ENCODE measurements at places on chromosomes 6 and 20.
A peak's percentile ranks its signal among the peaks of the same experiment; 100 is the strongest.

DNA sequence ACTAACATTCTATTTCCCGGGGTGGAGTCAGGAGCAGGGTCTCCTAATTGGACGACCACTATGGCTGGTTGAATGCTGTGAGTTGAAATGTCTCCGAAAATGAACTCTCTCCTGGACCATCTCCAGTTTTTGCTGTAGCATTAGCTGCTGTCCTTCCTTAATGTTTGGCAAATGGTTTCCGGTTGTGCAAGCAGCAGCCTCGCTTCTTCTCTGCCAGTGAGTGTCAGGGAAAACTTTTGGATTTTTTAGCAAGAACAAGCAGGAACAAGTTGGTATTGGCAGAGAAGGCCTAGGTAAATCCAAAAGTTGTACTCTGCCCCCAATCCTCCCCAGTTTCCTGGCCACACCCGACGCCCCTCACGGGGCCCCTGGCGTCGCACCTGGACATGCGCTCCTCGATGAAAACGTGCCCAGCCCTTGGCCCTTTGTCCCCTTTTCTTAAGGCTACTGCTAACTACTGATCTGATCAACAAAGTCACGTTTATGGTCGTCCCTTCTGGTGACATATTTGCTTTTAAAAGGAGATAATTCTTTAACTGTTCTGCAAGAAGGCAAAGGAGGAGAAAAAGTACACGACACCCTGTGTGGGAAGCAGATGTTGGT, 103.2 kb downstream of the ARMC2 start:
- DNase-seq = peak; percentile 69

DNA sequence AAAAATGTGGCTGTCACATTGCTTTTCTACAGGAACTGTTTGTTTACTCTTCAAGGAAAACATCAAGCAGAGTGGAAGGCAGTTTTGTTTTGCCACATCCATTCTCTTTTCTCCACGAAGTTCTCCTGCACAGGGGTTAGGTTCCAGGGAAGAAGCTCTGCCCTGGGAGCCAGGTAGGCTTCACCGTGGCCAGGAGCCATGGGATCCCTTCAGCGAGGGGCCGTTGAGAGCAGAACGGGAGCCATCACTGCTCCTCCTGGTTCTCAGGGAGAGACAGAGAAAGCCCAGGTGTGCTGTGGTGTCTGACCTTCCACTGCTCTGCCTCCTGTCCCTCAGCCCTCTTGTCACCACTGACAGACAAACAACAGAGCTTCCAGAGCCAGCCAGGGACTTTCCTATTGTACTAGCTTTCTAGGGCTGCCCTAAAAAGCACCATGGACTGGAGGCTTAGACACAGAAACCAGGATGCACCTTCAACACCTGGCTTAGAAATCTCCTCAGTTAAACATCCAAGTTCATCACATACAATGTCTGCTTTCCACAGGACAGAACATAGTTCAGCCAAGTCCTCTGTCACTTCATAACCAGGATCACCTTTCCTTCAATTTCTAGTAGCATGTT, 75.6 kb upstream of the SLC22A23 start:
- no peak for DNase-seq

DNA sequence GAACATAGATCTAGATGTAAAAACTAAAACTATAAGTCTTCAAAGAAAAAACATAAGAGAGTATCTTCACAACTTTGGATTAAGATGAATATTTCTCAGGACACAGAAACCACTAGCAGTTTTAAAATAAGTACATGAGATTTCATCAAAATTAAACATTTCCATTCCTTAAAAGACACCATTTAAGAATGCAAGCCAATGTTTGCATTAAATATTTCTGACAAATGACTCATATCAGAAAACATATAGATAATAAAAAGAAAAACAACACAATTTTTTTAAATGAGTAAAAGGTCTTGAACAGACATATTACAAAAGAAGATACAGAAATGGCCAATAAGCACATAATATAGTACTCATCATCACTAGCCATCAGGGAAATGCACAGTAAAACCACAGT, 59.7 kb downstream of the COL21A1 start:
- no peak for DNase-seq

DNA sequence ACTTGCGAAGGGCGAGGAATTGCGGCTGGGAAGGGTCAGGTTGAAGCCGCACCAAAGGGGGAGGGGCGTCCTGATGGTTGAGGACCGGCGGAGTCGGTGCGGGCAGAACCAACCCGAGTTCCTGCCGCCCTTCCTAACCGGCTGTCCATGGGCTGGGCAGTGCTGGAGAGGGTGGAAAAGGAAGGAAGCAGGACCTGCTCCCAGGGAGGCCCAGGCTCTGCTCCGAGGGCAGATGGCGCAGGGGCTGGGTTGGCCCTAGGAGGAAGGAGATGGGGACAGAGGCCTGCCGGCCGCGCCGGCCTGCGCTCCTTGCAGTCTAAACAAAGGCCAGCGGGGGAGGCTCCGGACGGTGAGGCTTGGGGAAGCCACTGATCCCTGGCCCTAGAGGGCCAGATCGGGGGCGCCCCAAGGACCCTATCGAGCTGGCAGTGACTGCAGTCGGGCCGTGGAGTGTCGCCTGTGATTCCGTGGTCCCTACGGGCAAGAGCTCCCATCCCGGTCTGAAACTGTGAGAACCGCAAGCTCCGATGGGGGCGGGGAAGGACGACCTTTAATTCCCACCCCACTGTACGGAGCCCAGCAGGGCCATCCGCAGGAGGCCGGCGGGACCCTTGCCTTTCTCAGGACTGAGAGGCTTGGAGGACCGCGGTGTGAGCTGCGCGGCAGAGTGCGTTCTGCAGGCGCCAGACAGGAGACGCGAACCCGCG, 39.4 kb downstream of the YTHDF1 start:
- peak; percentile 12 for DNase-seq

GRCh38 chr6:51533962-51534361, 553.5 kb downstream of the PKHD1 start:
- no peak for DNase-seq

Data from small intestine (tissue), 16 donors.